ENCODE measurements at places on chromosomes 1 and 21.

GRCh38 chr1:152535774-152536173 is 21.5 kb downstream of the CRCT1 start:
- no peak for DNase-seq

DNA sequence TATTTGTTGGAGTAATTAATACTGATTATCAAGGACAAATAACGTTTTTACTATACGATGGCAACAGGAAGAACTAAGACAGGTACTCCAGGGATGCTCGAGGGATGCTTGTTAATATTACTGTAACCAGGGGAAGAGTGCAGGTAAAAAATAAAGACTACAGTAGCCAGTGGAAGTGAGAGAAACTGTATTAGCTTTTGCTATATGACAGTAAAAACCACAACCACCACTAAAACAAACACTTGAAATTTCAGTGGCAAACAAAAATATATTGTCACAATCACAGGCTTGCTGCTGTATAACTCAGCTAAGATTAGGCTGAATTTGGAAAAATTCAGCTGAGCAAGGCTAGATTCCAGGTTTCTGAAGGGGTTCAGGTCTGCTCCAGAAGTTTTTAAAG is 812.6 kb upstream of the ADGRL4 start:
- no peak for DNase-seq

DNA sequence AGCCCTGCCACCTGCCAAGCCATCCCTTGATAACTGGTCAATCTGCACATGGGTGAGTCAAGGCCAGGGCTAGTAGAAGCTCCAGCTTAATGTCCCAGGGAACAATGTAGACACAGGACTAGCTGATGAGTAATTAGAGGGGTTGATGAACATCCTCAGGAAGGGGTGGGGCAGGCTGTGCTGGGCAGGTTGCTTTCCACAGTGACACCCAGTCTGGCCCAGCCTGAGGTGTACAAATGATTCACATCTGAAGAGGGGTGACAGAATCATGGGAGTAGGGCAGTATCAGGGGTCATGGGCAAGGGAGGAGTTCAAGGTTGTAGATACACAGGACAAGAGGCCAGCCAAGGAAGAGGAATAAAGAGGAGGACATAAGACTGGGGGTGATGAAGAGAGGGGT is 4.3 kb downstream of the LPAR3 start:
- DNase-seq: peak; percentile 15

- peak; percentile 78 for DNase-seq
Measured at GRCh38 chr1:27300341-27301051, 21.5 kb upstream of the TMEM222 start.

DNA sequence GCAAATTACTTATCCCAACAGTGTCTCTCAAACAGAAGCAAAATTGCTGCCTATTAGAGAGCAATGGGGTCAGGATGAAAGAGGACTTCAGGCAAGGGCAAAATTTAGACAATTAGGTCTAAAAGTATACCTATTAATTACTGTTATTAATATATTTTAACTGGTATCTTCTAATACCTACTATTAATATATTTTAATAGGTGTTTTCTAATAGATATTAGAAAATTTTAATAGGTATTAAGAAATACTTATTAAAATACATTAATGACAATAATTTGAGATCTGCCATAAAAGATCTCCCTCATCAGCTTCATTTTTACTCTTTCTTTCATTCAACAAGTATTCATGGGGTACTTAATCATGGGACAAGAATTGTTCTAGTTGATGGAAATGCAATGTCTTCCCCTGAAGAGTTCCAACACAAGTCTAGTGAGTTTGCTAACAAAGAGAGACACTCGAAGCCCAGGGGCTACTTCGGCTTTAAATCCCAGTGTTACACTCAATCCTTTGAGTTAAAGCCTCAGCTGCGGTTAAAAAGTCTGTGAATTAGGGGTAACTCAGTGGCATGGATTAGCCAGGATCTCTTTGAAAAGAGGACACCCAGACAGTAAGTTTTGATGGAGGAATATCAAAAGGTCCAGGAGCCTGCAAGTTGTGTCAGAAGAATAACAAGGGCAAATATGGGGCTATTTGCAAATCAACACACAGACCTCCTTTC is 44.1 kb downstream of the STYXL2 start:
- no peak for DNase-seq

DNA sequence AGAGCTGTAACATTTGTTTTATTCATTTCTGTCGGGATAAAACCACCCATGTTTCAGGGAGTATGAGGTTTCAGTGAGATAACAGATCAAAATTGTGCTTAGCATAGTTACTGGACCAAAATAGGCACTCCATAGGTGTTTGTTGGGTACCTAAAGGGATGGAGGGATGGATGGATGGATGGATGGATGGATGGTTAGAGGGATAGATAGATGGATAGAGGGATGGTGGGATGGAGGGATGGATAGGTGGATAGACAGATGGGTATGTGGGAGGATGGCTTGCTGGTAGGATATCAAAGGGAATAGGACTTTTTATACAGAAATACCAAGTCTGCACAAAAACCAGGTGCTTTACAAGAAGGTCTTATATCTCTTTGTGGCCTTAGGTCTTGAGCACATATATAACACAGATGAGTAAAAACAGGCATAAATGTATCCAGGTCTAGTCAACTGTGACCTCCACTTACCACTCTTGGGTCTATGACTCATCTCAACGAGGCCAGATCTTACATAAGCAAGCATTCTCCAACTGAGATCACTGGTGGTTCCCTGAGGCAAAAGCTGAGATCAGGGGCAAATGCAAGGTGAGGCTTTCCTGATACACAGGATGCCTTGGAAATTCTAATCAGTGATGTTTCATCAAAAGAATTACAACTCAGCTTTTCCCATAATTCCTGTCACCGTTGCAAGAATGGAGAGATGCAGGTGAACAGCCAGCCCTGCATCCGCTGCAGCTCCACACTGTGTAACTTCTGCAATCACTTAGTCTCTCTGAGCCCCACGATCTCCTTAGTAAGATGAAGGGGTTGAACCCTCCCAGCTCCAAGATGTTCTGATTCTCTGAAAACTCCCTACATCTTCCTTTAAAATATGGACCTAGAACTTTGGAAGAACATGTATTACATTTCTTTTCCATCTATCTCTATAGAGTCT is 32.0 kb downstream of the PTAFR start:
- DNase-seq: peak; percentile 13

- DNase-seq: no peak
Measured at GRCh38 chr1:209367061-209367772, 216.3 kb upstream of the CAMK1G start.

DNA sequence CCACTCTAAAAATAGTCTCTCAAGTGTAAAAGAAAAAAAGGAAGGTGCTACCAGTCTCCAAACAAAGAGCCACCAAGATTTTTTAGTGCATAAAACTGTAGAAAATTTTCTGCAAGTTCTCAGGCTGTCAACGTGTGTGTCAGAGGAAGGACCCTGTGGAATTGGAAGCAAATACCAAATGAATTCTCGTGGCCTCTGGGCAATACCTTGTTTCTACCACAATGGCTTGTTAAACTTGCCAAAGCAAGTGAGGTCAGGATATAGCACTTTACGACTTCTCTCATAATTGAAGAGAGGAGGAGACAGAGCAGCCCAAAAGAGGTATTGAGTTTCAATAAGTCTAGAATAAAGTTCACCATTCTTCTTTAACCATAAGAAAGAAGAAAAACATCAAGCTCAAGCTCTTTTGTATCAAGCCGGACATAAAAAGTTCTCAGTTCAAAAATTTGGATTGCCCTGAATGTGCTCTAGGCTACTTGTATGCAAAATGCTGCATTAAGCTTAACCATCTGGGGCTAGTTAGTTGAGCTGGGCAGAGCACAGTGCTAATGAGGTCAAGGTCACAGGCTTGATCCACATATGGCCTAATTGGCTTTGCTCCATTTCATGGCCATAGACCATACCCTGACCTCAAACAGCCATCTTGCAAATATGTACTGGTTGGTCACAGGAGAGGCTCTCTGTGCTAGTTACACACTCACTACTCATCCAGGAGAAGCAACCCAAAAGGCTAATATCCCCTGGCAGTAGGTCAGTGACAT is 60.5 kb downstream of the TBX15 start:
- no peak for DNase-seq
